NCI-H1092 (cell line): ENCODE measurements at places on chromosomes 1 and 21.

DNA sequence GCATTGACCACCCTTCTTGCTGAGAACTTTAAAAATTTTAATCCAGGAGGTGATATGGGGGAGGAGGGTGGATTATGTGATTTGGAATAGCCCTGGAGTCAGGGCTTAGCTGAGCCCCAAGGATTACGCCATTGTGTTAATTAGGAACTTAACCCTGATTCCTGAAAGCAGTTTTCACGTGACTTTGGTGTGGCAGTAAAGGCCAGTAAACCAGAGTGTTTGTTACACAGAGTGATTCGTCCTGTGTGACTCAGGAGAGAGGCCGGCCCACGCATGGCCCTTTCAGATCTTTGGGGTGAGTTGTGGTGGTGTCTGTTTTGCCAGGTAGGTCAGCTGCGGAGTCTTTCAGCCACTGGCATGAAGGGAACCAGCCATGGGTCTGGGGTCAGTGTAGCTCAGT lies 107.6 kb downstream of the NOS1AP start:
- no peak for DNase-seq

- DNase-seq = no peak
Observed at GRCh38 chr1:228935855-228936727, 200.8 kb downstream of the RHOU start.

DNA sequence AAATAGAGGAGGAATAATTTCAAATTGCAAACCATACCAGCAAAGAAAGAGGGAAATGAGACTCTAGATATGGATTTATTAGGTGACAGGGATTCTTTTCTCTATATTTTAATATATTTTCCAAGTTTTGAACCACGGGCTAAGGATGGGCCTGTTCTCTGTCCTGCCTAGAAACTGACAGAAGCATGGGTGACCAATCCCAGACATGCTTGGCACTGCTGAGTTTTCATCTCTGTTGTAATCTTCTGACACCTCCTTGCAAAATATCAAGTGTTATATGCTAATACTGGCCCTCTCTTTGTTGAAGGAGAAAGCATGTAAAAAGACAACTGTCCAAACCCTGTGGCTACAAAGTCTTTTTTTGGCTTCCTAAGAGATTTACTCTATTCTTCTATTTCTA lies 774 bp upstream of the ANGPTL7 start:
- DNase-seq = no peak

DNA sequence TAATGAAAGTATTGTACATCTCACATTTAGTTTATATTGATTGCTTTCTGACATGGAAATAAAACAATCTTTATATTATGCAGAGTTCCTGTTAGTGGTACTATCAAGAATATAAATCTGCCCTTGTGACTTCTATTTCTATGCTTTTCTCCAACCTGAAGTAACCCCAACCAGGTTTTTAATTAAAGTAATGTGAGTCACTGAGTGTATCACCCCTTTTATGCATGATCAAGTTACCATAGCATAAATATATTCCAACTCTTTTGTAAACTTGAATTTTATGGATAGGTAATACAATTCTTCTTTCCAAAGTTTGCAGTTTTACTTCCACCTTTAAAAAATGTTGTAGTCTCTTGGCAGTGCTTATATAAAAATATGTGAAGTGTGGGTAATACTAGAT lies 532.3 kb downstream of the USP25 start:
- DNase-seq = no peak

DNA sequence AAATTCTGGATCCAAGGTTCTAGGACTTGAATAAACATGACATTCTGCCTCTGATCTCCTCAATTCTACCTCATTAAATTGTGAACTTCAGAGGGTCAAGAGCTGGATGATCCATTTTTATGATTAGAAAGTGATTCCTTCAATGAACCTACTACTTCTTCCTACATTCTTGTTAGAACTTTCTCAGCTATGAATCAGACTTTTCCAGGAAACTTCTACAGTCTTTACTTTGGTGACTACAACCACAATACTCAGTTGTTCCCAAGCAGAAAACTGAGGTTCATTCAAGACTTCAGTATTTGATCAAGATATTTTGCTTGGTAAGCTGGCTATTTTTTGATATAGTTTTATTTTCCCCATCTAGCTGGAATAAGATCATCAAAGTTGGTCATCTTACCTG lies 51.4 kb downstream of the CDC7 start:
- no peak for DNase-seq

GRCh38 chr1:4053774-4054173 lies 153.7 kb upstream of the C1orf174 start:
- DNase-seq = no peak

- no peak for DNase-seq
Observed at GRCh38 chr1:156924478-156925153, 4.2 kb downstream of the LRRC71 start.

- DNase-seq = no peak
Observed at GRCh38 chr1:76254104-76255030, 179.8 kb downstream of the ST6GALNAC3 start.

DNA sequence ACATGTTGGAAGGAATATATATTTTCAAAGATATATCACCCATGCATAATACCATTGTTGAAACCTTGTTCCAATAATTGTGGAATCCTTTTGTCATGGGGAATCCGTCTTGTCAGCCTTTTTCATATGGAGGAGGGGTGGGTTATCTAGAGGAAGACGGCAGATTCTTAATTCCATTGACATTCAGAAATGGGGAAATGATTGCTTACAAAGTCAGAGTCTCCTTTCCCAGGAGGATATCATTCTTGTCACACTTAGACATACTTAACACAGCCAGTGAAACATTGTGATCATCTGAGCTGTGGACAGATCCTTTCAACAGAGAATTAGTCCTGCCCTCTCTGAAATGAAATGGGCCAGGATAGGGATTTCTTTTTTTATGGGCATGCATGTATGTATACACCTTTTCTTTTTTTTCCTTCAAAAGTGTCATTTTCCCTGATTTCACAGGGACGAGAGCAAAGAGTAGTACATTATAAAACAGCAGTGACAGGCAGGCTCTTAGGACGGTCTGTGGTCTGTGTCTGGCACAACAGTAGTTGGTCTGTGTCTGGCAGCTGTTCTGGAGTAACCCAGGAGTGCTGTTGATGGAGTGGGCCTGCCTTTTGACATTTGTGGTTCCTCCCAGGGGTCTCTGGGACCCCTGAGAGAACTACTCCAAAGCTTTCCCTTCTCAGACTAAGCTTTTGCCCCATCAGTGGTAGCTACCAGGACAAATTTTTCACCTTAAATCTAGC lies 50.1 kb downstream of the VPS13D start:
- DNase-seq = no peak

DNA sequence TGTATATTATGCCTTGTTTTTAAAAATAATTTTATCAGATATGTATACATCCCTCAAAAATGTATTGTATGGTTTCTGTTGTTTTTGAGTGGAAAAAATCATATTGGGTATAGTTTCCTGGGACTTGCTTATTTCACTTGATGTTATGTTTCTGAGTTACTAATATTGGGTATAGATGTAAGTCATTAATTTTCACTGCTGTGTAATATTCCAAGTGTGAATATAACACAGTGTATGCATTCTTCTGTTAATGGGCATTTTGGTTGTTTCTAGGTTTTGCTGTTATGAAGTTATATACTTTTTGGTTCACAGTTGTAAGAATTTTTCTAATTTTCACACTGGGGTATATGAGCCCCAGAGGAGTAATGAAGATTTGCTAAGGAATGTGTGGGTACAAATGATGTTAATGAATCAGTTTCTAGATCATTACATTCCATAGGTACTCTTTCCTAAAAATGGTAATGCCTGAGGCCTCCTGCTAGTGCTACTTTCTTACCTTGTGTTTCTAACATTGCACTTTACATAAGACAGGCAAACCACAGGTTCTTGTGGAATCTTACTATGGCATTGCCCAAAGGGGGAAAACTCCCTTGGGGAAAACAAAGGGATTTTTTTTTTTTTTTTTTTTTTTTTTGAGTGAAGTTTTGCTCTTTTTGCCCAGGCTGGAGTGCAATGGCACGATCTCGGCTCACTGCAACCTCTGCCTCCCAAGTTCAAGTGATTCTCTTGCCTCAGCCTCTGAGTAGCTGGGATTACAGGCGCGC lies 3.2 kb downstream of the TTC3 start:
- no peak for DNase-seq

GRCh38 chr1:186244825-186245224 lies 130.2 kb downstream of the TPR start:
- DNase-seq = no peak

GRCh38 chr1:152104854-152105253 lies 10.4 kb downstream of the TCHH start:
- no peak for DNase-seq

DNA sequence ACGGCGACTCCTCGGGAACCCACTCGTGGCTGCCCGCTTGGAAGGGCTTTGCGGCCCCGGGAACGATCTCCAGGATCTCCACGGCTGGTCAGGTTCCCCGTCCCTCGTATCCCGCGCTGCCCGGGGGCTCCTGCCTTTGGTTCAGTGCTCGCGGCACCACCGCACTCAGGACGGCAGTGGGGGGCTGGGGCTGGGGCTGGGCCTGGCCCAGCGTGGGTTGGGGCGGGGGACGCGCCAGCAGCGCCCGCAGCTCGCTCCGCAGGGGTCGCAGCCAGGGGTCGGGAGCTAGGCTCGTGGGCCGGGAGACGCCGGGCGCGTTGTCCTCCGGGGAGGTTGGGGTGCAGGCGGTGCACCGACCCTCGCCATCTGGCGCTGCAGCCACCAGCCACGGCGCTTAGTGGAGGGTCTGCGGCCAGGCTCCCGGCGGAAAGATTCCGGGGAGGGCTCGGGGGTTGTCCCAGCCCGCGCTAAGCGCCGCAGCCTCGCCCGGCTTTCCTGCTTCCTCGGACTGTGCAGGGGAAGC lies 8.9 kb downstream of the SIM2 start:
- no peak for DNase-seq

DNA sequence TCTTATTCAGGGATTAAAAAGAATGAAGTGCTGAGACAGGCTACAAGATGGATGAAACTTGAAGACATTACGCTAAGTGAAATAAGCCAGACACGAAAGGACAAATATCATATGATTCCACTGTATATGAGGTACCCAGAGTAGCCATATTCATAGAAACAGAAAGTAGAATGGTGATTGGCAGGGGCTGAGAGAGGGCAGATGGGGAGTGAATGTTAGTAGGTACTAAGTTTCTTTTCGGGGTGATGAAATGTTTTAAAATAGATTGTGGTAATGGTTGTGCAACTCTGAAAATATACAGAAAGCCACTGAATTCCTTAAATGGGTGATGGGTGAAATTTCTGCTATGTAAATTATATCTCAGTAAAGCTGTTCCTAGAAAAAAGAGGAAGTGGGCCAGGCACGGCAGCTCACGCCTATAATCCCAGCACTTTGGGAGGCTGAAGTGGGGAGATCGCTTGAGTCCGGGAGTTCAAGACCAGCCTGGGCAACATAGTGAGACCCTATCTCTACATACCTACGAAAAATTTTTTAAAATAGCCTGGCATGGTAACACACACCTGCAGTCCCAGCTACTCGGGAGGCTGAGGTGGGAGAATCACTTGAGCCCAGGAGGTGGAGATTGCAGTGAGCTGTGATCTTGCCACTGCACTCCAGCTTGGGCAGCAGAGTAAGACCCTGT lies 15.9 kb downstream of the SLC27A3 start:
- DNase-seq = no peak

DNA sequence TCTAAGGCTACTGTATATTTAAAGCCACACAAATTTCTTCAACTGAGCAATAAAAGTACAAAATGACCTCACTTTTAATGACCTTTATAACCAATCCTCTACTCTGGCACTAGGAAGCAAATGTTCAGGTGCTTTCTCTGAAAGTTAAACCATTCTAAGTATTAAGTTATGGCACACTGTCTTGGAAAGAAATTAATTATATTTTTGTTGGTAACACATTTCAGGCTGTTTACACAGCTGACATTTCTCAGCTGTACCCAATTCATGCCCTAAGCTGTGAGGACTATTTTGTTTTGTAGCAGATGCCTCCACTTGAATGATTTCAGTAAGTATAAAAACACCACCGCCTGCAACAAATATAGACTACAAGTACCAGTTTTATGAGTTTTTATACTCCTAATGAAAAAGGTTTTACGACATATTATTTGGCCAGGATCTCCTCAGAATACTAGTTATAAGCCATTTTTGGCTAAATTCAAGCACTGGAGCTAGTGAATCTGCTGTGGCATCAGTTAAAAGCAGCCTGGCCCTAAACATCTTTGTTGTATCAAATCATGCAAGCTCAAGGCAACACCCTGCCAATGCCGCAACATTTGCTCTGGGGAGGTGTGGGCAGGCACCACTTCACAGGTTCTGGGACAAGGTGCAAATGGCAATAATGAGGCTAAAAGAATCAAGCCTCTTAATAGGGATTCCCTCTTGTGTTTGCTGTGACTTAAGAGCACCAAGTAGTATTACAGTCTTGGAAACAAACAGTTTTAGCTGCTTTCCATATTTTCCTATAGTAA lies 228.4 kb upstream of the DMRTA2 start:
- no peak for DNase-seq

GRCh38 chr1:231814521-231814920 lies 187.9 kb downstream of the DISC1 start:
- DNase-seq = no peak

DNA sequence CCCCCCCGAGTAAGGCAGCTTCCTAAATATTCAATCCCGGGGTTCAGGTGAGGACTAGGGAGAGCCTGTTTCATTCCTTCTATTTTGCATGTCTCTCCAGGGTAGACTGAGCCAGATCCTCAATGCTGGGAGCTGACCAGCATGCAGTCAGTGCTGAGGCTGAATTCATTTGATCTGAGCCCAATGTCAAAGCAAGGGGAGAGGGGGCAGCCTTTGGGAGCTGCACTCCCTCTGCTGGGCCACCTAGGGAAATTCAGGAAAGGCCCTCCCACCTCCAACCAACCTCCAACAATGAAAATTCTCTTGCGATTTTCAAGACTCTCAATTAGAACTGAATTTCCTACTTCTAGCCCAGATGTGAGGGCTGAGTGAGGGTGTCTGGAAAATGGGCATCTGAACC lies 371.2 kb downstream of the NPHP4 start:
- DNase-seq = no peak

- no peak for DNase-seq
Observed at GRCh38 chr1:53367503-53368313, 39.8 kb upstream of the LRP8 start.

DNA sequence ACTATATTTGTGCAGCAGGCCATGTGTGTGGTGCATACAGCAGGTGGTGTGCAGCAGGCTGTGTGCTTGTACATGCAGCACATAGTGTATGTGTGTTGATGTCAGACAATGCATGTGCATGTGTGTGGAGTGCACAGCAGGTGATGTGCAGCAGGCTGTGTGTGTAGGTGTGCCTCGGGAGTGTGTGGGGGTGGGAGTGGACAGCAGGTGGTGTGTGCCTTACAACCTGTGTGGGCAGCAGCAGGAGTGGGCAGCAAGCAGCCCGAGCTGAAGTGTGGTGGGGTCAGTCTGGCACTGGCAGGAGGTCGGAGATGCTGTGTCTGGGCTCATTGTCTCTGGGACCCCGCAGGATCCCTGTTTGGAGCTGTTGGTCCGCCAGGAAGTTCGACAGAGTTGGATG lies 29.6 kb downstream of the PTPRF start:
- no peak for DNase-seq

DNA sequence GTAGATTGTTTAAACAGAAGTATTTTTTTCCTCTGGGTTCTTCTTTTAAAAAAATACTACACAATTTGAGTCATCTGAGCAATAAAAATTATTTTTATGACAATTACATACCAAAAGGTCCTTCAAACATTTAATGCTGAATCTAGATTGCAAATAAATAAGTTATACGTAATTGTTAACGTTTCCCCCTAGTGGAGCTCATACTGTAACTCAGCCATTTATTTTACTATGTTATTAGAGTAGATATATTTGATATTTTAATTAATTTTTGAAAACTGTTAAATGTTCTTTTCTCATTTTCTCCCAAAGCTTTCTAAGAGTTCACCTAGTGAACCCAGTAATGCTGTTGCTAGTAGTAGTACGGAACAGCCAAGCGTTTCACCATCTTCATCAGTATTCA lies 33.5 kb downstream of the ZMYM1 start:
- DNase-seq = no peak

- no peak for DNase-seq
Observed at GRCh38 chr1:22848405-22848804, 124.3 kb downstream of the LACTBL1 start.
